Inflammatory macrophage treated with lipopolysaccharide for 4 hours (primary cell): ENCODE measurements at places on chromosomes 4 and X.

DNA sequence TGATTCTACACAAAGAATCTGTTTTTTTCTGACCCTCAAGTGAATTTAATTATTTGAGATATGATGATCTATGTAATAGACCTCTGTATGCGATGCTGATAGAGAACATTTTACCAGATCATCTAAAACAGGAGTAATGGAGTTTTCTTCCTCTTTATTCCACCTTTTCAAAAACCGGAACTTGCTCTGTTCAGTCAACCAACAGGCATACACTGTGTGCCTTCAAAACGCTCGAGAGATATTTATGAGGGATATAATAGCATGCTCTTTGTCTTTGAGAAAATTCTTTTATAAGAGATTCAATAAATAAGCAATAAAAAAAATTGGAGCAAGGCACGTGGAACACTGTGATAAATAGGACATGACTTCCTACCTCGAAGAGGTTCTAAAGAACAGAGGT lies 2.0 kb downstream of the NYX start:
- DNase-seq: peak; percentile 27

DNA sequence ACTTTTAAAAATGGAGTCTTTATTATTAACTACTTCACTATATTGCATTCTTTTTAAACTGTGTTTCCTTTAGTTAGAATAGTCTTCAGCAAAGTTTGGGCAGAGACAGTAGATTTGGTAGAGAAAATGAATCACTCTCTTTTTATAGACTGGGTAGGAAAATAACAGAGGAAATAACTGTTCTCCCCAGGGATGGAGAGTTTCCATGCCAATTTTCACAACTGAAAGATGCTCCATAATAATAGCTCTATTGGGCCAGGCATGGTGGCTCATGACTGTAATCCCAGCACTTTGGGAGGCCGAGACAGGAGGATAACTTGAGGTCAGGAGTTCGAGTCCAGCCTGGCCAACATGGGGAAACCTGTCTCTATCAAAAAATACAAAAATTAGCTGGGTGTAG lies 13.1 kb downstream of the HSD17B13 start:
- no peak for DNase-seq

GRCh38 chr4:136088211-136088867 lies 1444.0 kb downstream of the PCDH18 start:
- DNase-seq: no peak

DNA sequence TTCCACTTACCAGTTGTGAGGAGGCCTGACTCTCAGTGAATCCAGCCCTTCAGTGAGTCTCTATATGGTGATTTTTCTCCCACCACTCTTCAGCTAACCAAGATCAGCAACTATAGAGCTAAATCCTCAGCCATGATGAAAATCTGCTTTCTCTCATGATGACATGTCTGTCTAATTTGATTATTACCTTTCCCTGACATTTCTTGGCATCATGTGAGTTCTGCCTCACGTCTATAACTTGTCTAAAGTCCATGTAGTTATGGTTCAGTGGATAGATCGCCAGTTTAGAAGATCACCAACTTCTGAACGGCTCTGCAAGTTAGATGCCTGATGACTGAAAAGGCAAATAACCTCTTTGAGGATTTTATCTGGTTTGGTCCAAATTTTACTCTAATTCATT lies 14.9 kb upstream of the DCAF8L1 start:
- no peak for DNase-seq

DNA sequence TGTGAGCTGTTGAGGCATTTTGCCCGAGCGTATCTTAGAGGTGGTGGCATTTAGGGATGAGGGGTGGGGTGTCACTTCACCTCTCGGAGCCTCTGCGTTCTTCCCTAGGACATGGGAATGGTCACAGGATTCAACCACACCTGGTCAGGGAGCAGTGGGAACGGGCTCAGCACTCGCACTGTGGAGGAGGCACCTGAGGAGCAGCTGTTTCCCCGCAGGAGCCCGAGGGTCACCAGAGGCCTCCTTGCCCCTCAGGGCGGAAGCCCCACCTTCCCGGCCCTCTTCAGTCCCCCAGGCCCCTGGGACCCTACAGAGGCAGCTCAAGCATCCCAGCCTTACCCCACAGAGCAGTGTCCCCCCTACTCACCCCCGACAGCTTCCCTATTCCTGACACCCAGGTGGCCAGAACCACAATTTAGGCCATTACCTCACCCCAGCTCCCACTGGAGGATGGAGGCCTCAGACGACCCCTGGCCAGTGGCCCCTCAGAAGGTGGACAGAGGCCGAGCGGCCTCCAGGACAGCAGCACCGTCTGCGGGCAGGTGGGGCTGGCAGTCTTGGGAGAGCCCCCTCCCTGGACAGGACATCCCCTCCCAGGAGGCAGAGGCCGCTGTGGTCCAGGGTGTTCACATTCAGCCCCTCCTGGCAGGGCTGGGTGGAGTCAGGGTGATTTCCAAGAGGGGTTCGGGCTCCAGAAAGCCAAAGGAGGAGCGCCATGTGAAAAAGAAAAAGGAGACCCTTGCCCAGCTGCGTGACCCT lies 4.2 kb upstream of the HTRA3 start:
- DNase-seq: no peak

- DNase-seq: no peak
Measured at GRCh38 chrX:34377645-34378044, 245.5 kb upstream of the FAM47A start.

DNA sequence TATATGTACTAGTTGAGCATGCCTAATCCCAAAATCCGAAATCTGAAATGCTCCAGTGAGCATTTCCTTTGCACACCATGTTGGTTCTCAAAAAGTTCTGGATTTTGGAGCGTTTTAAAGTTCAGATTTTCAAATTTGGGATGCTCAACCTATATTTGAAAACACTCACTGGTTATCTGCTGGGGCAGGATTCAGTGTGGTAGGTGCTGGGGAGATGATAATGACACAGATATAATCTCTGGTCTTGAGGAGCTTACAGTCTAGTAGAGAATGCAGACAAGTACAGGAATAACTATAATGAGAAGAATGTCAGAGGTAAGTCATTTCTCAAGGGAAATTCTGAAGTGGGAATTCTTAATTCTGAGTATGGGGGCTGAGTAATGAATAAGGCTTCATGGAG lies 59.4 kb upstream of the CITED1 start:
- DNase-seq: no peak

DNA sequence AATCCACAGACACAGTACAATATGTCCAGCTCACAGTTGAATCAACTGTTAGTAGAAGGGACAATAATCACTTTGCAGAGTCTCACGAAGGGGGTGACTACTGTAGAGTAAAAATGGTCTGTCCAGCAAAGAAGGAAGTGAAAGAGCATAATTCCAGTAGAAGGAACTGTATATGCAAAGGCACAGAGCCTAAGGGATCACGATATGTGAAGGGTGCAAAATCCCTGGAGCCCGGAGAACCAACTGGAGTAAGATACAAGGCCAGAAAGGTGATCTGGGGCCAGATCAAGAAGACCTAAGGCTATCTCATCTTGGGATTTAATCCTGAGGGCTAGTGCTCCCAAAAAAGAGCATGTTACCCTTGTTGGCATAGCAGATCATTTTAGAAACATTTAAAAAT lies 192.7 kb upstream of the LDB2 start:
- no peak for DNase-seq

DNA sequence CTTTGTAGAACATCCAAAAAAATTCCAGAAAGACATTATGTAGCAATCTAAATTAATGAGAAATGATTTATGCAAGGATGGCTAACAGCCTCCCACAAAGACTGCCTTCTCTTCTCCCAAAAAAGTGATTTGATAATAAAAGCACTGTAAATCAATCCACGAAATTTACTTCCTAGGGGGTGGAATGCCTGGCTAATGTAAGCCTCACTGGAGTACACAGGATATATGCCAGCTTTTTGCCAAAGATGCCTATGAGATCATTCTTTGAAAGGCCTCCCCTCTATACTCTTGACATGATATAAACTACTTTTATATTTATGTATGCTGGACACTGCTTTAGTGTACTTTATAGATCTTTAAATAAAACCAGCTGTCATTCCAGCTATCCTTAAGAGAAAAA lies 211.1 kb downstream of the ADAMTS3 start:
- no peak for DNase-seq

GRCh38 chr4:110514889-110515479 lies 39.0 kb downstream of the ENPEP start:
- DNase-seq: peak; percentile 59

DNA sequence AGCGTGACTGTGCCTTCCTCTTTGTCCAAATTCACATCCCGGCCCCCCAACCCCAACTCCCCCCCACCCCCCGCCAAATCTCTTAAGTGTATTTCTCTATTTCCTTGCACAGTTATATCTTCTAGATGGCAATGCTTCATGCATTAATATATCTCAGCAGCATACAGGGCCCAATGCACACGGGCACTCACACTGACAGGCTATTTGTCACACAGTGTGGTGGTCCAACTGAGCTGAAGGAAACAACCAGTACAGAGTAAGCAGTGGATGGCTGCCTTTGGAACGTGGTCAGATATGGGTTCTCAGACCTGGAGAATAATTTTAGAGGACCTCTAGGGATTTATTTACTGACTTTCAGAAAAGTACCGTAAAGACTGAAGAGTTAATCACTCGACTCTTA lies 681 bp downstream of the EXOC1 start:
- no peak for DNase-seq

DNA sequence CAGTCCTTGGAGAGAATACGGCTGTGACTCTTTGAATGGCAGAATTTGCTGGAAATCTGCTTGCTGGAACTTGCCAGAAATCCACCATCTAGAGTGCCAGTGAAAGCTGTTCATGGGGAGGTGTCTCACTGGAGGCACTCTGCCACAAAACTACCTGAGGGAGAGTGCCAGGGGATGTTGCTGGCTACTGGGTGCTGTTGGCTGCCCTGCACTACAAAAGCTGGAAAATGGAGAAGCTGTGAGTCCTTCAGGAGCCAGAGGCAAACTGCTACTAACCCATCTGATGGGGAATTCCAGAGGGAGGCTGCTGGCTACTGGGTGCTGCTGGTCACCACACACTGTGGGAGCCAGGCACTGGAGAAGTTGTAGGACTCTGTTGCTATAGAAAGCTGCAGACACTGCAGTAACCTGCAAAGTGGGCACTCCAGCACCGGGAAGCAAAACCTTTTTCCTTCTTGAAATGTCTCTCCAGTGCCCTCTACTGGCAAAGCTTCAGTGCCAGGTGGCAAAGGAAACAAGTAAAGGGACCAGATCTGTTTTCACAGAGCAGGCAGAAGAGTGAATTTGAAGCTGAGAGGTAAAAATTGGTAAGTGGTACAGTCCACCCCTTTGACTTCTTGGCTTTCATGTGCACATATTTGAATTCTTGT lies 47.8 kb upstream of the HSD17B10 start:
- DNase-seq: peak; percentile 39

DNA sequence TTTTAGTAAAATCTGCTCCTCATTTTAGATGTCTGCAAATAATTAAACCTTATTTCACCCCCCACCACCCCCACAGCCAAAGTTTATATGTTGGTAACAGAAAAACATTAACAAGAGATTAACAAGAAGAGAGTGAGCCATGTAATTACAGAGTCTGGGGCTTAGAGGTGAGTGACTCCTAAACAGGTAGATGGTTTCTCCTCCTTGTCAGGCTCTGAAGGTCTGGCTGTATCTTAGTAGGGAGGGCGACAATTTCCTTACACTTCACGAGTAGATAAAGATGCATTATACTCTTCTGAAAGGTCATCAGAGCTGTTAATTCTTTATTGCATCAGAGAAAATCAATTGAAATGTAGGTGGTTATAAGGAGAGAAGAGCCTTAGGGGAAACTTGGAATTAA lies 171.8 kb upstream of the ANKRD50 start:
- DNase-seq: no peak

GRCh38 chrX:42778096-42778495 lies at the start of gene PPP1R2C:
TSS of gene PPP1R2C (minus strand) at chrX:42778163. CDS start at chrX:42778079, 84 bp downstream.
- no peak for DNase-seq

- DNase-seq: peak; percentile 43
Measured at GRCh38 chr4:1356181-1356998, 9.4 kb downstream of the UVSSA start.

DNA sequence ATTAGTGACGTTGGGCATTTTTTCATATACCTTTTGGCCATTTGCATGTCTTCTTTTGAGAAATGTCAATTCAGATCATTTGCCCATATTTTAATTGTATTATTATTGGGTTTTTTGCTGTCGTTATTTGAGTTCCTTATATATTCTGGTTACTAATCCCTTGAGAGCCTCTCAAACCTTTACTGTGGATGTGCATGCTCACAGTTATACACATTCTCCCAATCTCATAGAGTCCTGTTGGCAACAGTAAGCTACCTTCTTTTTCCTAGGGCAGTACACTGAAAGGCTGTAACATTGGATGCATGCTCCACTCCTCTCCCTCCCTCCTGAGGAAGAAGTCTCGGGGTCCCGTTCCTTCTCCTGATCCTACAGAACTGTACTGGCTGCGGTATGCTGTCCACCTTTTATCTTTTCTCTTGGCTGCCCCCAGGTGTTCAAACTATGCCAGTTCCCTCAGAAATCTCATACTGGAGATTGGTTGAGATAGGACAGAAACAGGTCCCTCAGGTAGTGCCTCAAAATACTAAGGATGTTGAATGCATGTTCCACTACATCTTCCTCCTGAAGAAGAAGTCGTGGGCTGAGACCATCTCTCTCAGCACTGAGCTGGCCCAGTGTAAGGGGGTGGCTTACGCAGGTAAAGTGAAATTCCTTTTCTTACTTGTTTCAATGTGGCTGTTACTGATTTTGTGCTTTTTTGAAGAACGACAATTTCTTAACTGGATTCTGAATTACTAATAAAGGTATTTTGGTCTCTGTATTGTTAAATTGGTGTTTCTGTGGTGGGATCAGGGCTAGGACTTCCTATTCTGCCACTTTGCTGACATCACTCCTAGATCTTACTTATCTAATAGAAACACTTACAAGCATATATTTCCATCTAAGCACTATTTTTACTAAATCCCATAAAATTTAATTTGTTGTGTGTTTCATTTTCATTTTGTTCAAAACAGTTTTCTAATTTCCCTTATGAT lies 145.4 kb upstream of the HUWE1 start:
- peak; percentile 32 for DNase-seq

GRCh38 chrX:143768976-143769375 lies 48.4 kb upstream of the SPANXN2 start:
- DNase-seq: no peak

DNA sequence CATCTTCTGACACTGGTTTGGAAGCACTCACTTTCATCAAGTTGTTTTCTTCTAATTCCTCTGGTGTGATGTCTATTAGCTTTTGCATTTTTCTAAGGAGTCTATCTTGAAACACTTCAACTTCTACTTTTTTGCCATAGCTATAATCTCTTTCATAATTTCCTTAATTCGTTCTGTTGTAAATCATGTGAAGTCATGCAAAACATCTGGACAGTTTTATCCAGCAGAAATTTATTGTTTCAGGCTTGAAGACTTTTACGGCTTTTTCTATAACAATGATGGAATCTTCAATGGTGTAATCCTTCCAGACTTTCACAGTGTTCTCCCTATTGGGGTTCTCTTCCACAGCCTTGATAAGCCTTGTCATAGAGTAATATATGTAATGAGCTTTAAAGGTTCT lies 74.9 kb upstream of the PABPC4L start:
- no peak for DNase-seq

GRCh38 chr4:104905546-104905945 lies 241.1 kb upstream of the TET2 start:
- DNase-seq: no peak

GRCh38 chrX:24357106-24357505 lies 3.3 kb upstream of the SUPT20HL1 start:
- no peak for DNase-seq
